Stimulated activated effector memory CD8-positive, alpha-beta T cell treated with anti-CD3 and anti-CD28 coated beads, Interleukin-12 subunit alpha, Interleukin-12 subunit beta, amount 100 ng/mL, for 72 hours (primary cell): ENCODE measurements at places on chromosomes 16 and 17.

DNA sequence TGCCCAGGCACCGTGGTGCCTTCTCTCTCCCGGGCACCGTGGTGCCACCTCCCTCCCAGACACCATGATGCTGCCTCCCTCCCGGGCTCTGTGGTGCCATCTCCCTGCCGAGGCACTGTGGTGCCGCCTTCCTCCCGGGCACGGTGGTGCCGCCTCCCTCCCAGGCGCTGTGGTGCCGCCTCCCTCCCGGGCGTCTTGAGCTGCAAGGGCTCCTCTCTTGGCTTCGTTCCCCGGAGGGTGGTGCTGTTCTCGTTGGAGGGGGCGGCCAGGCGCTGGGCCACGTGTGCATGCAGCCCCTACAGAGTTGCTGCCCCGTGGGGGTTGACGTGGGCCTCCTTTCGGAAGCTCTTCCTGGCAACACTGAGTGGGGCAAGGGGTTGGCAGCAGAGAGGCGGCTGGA is 8.2 kb downstream of the CENPX start:
- DNase-seq: no peak

DNA sequence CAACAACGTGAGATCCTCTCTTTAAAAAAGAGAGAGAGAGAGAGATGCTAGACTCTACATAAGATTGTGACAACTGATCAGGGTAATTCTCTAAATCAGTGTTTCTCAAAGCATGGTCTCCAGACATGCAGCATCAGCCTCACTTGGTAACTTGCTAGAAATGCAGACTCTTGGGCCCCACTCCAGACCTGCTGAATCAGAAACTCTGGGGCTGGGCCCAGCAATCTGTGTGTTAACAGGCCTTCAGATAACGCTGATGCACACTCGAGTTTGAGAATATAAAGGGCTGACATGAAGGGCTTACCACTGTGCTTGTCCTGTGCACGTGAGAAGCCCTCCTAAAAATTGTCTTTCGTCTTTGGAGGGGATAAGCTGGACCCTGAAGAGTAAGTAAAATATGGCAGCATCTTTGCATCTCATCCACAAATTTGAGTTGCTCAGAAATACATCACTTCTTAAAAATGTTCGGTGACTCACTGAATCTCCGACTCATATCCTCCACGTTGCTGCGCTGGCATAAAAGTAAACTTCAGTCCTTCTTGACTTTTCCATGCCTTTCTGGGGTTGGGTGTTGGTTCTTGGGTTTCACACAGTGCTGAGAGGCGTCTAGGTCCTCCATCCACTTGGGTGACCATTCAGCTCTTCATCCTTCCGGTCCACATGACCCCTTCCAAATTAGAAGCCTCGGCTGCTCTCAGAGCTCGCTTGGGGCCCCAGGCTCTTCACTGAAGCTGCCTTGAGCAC is 26.1 kb upstream of the KDM8 start:
- no peak for DNase-seq

GRCh38 chr16:57663917-57664661 is 4.0 kb upstream of the ADGRG3 start:
- DNase-seq: no peak

DNA sequence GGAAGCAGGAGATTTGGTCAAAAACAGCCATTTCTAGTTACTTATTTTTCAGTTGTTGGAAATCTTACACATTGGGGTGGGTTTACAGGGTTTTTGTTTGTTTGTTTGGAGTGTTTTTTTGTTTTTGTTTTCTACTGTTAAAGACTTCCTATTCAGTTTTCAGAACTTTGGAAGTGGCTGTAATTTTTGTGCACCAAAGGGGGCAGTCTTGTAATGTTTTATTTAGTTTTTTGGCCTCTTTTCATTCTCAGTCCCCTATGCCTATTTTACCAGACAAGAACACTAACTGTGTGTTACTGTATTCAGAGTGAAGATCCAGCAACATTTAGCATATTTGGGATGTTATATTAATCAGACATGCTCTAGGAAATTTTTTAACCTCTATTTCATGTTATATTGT is 20.6 kb downstream of the TPPP3 start:
- DNase-seq: no peak

GRCh38 chr16:57526498-57526897 is 9.9 kb downstream of the CCDC102A start:
- no peak for DNase-seq

- no peak for DNase-seq
Observed at GRCh38 chr16:76162046-76162445, 115.2 kb upstream of the CNTNAP4 start.

- no peak for DNase-seq
Observed at GRCh38 chr16:83954577-83955016, 1.6 kb downstream of the OSGIN1 start.

DNA sequence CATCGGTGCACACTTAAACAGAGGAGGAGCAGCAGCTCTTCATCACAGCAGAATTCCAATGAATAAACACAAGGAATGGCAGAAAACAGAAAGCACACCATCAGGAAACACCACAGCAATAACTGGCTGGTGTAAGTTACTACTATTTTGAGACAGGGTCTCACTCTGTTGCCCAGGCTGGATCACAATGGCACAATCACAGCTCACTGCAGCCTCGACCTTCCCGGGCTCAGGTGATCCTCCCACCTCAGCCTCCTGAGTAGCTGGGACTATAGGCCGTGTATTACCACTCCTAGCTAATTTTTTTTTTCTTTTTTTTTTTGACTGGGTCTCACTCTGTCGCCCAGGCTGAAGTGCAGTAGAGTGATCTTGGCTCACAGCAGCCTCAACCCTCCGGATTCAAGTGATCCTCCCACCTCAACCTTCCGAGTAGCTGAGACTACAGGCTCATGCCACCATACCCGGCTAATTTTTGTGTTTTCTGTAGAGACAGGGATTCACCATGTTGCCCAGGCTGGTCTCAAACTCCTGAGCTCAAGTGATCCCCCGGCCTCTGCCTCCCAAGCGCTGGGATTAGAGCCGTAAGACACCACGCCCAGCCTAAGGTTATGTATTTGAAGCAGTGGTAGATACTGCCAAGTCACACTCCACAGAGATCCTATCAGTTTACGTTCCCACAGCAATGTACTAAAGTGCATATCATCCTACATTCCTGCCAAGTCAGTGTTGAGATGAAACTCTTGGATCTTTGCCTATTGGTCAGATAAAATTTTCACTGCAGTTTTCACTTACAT is 20.7 kb downstream of the TRAP1 start:
- no peak for DNase-seq

DNA sequence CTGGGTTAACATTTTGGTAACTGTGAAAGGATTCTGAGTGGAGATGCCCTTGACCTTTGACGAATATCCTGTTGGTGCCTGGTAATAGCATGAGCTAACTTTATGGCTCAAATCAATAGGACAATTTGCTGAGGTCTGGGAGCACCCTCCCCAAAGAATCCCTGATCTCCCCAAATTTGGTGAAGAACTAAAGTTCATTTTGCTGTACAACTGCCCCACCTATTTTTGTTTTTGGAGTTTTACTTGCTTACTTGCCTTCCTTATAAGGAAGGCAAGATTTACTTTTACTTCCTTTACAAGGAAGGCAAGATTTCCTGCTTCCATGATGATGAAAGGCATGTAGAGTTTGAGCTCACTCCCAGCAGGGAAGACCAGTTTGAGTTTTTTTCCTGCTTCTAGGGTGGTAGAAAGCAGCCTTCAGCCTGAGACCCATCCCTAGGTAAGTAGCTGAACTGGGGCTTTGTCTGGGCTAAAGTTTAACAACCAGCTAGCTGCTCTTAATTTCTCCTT is 2.8 kb downstream of the KRTAP4-9 start:
- DNase-seq: no peak

- no peak for DNase-seq
Observed at GRCh38 chr17:30248786-30249185, 13.3 kb upstream of the SLC6A4 start.

DNA sequence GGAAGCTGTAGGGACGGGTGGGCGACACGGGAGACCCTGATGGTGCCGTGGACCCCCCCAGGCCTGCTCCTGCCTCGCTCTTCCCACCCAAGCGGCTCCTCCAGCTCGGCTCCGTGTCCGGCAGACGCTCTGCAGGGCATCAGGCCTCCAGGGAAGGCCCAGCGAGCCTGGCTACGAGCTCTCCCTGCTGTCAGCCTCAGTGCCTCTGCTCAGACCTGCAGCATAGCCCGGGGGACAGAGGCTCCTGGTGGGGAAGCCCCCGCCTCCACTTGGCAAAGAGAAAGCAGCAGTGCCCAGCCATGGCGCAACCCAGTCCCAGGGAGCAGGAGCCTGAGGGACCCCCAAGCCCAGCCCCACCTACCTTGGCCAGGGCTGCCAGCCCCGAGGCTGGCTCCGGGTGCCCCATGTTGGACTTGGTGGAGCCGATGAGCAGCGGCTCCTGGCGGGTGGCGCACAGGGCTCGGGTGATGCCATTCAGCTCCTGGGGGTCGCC is 5.9 kb downstream of the FASN start:
- DNase-seq: no peak

GRCh38 chr16:8547762-8548161 is 42.5 kb downstream of the TMEM114 start:
- DNase-seq: no peak

DNA sequence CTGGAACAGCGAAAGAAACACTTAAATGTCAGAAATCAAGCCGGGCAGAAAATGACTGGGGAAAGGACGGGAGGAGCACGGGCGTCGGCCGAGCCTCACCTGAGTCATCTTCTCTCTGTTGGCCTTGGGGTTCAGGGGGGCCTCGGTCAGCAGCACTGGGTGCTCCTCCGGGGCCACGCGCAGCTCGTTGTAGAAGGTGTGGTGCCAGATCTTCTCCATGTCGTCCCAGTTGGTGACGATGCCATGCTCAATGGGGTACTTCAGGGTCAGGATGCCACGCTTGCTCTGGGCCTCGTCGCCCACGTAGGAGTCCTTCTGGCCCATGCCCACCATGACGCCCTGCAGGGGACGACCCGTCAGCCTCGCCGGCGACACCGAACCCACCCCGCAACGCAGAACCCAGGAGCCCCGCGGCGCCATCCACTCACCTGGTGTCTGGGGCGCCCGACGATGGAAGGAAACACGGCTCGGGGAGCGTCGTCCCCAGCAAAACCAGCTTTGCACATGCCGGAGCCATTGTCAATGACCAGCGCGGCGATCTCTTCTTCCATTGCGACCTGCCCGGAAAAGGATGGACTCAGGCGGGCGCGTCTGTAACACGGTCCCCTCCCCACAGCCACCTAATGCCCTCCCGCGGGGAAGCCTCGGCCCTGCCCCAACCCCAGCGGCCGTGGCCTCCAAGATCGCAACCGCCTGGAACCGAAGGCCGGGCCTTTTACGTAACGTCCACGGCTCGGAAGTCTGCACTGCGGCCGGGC is 616 bp downstream of the ACTG1 start:
- no peak for DNase-seq

DNA sequence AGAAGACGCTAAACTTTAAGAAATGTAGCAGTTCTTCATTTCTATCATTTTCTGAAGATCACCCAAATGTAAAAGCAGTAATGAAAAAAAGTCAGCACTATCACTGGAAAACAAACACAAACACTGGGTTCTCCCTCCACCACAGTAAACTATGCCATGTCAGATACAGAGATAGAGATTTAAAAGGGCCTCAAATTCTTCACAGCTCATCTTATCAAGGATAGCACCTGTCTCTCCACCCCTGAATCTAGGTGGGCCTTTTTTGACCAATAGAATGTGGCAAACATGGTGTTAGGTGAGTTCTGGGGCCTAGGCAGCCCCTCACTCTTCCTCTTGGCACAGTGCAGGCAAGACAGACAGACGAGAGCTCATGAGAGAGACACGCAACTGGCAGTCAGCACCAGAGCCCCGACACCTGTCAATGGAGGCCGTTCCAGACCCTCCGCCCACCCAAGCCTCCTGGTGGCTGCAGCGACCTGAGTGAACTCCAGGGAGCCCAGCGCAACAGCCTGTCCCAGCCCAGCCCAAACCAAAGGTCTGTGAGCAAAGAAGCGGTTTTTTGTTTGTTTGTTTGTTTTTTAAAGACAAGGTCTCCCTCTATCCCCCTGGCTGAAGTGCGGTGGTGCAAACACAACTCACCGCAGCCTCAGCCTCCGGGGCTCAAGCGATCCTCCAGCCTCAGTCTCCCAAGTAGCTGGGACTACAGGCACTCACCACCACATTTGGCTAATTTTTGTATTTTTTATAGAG is 79.8 kb downstream of the TBC1D16 start:
- no peak for DNase-seq

GRCh38 chr16:79276501-79276900 is 324.0 kb downstream of the MAF start:
- no peak for DNase-seq

- no peak for DNase-seq
Observed at GRCh38 chr17:56947741-56948140, 13.1 kb downstream of the COIL start.

- DNase-seq: no peak
Observed at GRCh38 chr17:50946891-50947781, 81.0 kb upstream of the TOB1 start.

- peak; percentile 33 for DNase-seq
Observed at GRCh38 chr17:45225051-45225700, 3.5 kb downstream of the FMNL1 start.

DNA sequence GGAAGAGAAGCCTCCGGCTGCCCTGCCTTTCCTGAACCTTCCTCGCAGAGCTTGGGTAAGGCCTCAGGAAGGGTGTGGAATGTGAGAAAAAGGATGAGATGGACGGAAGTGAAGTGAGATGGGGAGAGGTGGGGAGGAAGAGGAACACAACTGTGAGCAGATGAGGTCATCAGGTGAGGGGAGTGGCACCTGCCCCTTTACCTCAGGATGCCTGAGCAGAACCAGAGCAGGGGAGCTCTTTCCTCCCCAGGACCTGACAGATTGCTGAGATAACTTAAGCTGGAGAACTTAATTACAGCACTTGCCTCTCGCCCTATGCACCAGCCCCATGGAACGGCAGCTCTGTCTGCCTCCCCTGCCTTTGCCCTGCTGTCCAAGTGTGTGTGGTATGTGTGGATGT is 29.8 kb downstream of the TMEM132E start:
- no peak for DNase-seq

GRCh38 chr16:74699666-74700065 is 996 bp downstream of the MLKL start:
- DNase-seq: no peak

DNA sequence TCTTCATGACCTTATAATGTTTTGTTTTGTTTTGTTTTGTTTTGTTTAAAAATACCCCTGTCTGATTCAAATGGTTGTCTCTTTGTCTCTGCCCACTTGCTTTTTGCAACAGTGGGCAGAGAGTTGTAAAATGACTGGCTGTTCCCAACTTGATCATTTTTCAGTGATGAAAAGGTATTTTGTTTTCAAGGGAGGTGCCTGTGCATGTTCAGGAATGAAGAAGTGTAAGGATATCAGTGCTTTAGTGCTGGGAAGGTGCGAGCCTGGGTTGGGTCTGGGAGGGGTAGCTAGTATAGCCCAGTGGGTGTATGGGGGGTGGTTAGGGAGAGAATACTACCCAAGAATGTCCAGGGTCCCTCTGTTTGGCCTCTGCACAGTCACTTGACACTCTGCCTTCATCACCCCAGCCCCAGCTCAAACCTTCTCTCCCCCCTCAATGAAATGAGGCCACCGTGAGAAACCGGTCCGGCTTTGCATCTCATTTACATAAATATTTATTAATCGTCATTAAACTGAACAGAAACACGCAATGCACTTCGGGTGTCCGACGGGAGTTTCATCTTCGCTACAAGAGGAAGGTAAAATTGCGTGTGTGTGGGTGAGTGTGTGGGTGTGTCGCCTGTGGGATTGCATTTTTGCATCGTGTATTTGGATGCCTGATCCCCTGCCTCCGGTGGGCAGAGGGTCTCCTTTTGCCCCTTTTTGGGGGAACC is 4.3 kb downstream of the NEUROD2 start:
- no peak for DNase-seq
